ENCODE measurements at places on chromosomes 1 and 21.

- DNase-seq: no peak
Observed at GRCh38 chr1:219660666-219661463, 48.0 kb upstream of the ZC3H11B start.

DNA sequence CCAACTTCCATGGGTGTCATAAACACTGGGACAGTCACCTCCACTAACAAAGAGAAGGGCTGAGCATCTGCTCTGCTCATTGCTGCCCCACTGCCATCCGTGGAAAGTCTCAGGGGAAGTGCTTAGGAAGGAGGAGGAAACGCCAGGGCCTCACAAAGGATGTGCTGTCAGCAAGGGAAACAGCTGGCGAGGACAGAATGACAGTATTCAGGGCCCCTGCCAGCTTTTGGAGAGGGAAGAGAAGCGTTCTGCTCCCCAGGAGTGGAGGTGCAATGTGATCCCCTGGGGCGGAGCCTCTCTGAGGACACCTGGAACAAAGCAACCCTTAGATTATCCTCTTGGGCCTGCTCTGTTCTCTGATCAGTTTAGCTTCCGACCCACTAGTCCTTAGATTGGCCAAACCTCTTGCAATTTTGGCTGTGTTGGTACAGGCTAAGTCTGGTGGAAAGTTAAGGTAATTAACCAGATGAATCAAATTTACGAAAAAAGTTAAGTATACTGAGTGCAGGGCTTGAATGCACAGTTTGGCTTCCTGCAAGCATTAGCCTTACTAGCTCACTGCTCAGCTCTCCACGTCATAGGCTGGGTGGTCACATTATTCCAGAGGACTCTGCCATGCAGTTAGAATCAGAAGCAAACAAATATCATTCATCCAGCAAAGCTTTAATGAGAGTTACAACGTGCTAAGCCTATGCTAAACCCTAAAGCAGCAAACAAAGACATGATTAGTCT is 170.2 kb upstream of the NFIA start:
- peak; percentile 67 for DNase-seq

DNA sequence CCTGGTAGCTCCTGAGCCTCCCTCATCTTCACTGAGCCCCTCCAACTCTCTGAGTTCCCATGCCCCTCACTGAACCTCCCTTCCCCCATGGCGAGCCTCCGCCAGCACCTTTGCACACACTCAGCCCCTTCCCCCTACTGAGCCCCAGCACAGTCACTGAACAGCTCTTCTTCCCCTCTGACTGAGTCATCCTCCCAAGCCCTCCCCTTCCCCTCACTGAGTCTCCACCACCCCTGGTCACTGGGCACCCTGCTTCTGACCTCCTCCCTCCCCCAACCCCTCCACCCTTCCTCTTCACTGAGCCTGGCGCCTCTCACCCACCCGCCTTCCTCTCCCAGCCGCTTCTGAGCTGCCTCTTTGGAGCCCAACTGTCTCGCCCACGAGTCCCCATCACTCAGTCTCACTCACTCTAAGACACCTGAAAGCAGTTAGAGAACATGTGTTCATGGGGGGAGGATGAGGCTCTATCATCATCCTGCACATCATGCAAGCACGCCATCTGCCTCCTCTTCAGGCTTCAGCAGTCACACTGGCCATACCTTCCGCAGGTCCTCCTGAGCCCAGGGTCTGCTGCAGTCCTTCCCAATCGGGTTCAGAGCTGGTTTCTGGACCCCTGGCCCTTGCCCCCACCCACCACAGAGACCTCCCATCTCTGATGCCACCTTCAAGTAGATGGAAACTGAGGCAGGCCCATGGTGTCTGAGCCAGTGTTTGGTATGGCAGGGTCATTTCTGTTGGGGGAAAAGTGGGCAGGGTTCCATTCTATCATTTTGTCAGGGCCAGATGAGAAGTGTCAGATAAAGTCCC is 2.0 kb upstream of the TRNP1 start:
- no peak for DNase-seq

DNA sequence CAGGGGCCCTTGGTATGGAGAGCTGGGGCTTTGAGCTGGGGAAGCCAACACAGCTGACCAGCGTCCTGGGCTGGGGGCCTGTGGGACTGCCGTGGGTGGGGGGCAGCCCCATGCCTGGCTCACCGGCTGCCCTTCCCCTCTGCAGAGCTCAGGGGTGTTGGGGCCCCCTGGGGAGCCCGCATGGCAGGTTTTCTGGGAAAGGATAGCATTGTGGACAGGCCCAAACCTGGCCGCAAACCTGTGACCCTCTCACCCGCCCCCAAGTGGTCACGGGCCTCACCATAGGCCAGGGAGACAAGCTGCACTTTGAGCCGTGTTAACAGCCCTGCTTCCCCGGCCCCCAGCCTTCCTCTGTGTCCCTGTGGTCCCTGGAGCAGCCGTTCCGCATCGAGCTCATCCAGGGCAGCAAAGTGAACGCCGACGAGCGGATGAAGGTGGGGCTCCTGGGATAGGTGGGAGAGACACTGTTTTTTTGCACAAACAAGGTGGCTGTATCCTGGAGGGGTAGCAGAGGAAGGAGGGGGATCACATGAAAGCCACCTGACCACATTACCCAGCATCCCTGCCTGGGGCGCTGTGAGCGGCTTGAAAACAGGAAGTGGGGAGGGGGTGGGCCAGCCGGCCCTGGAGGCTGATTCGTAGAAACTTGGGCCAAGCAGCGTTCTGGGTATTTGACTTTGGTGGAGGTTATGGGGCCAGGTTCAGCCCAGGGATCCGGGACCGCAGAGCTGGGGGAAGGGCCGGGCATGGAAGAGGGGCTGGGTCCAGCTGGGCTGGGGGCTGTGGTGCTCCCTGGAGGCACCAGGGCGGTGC is 65.9 kb downstream of the PIK3CD start:
- DNase-seq: no peak

DNA sequence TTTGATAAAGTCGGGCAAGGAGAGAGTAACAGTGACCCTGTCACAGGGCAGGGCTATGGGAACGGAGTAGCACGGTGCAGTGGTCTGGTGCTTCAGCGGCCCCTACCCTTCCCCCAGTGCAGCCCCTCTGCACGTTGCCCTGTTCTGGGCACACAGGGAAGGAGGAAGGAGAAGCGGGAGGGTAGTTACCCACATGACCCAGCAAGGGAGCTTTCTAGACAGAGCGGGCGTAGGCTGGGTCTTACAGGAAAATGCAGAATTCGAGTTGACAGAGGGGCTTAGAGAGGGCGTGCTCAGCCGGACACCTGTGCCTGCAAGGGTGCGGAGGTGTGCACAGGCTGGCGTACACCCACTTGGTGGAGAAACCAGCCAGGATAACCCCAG is 341.2 kb downstream of the NPHP4 start:
- DNase-seq: no peak

DNA sequence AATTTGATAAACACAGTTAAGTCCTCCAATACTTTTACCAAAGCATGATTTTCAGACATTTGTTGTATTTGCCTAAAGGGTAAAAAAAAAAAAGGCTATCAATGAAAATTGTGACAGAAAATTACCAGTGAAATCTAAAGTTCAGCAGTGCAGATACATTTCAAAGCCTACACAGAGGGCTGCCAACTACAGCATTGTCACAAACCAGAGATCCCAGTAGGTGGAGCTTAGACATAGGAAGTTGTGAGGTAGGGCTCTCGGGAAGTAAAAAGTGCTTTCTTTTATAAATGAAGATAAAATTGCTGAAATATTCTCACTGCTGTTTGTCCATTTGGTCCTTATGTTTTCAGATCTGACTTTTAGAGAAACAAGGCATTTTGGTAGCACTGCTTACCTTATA is 123.0 kb downstream of the DYRK1A start:
- no peak for DNase-seq

GRCh38 chr1:245292553-245292952 is 137.8 kb downstream of the KIF26B start:
- no peak for DNase-seq

DNA sequence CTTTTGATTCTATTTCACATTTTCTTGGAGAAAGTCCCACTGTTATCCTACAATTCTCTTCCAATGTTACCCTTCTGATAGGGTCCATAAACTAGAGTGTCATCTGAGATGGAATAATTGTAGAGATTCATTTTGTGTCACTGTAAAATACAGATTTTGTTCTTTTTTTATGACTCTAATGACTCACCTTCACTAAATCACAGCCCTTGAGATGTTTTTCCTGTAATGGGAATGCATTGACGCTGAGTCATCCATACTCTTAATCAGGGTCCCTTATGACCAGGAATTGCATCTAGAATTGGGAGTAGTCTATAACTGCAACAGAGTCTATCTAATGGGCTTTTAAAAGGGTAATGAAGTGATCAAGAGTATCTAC is 315.5 kb downstream of the TGFB2 start:
- no peak for DNase-seq

DNA sequence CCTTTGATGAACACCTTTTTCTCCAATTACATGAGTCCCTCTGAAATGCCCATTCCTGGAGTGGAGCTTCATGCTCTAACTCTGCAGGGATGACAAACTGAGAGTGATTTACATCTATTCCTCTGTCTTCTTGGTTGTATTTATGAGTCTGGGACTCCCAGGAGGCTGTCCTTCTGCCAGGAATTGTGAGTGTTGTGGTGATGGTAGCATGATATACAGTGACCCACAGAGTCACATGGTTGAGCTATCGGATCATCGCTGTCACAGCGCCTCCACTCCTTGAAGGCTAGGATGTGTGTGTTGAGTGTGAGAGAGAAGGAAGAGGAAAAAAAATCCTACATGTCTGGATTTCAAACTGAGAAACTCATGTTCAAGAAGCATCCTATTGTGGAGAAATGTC is 163.4 kb upstream of the CACNA1E start:
- DNase-seq: no peak

GRCh38 chr1:111690306-111690617 is 48.9 kb downstream of the INKA2 start:
- no peak for DNase-seq

- no peak for DNase-seq
Observed at GRCh38 chr1:238152119-238152518, 261.4 kb upstream of the ZP4 start.

DNA sequence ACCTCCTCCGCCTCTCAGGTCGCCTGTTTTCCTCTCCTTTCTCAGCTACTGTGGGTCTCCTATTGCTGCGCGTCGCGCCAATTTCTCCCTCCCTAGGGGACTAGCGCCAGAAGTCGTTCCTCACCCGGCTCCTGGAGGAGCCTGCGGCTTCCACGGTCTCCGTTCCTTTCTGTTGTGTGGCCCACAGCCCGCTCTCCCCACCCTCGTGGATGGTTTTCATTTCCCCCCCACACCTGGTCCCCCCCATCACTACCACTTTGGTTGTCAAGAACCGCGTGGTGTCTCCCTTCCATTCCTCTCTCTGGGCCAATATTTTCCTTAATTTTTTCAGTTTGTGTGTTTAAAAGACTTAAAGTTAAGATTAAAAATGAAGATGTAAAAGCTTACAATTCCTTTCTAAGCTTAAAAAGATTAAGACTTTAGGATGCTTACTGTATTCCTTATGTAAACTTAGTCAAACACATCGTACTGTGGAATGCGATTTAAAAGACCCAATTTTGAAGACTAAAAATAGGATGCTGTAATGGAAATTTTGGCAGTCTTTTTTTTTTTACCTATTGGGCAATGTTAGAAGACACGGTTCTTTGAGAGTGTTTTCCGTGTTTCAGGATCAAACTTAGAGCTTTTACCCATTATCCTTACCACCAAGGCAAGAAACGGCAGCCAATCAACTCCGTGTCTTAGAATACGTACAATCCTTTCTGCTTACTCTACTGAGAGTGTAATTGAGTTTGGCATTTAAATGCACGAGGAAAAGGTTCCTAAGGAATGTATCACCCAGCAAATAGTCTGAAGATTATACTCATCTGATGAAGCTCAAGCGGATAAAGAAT is 773 bp downstream of the CNST start:
- DNase-seq: peak; percentile 72

- no peak for DNase-seq
Observed at GRCh38 chr1:108556499-108556898, 3.4 kb upstream of the EEIG2 start.

DNA sequence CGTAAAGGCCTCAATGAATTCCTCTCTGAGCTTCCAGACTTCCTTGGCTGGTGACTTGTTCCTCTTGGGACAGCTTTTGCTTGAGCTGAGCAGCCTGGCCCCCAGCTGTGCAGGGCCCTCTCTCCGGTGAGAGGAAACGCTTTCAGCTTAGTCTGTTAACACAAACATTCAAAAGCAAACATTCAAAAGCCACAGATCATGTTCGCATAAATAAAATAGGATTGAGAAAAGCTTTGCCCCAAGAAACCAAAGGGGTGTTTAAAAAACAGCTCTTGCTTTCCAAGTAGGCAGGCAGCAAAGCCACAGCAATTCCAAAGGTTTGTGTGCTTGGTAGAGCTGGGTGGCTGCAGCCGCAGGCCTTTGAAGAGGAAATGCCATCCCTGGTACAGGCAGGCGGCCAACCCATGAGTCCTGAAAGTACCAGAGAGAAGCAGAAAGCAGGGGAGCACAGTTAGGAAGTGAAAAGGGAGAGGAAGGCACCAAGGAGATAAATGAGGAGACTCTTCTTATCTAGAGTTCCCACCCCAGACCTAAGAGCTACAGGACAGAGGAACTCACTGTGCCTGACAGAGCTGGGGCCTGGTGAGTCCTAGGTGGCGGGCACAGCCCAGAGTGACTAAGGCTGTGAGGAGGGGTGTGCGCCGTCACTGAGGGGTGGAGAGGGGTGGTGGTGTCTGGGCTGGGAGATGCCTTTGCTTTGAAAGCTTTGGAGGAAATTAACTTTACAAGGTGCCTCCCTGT is 48.4 kb downstream of the CCN1 start:
- no peak for DNase-seq

DNA sequence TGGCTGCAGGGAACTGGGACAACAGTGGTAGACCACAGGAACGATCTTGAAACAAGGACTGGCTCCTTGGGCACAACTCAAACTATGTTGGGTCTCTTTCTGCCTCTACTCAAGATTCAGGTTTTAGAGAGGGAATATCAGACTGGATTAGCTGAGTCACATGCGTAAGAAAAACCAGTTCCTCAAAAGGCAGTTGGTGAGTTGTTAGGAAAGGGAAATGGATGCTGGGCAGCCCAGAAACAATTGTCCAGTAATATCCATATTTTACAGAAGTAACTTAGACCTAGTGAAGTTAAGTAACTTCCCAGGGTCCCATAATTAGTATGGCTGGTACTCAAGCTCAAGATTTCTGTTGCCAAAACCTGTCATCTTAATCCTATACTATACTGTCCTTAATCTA is 27.0 kb upstream of the TMEM39B start:
- DNase-seq: no peak

GRCh38 chr1:214565310-214565709 is 13.9 kb upstream of the PTPN14 start:
- no peak for DNase-seq

- DNase-seq: no peak
Observed at GRCh38 chr1:226952118-226952441, 12.0 kb downstream of the COQ8A start.

GRCh38 chr1:66685265-66685664 is 67.0 kb upstream of the DYNLT5 start:
- DNase-seq: no peak

DNA sequence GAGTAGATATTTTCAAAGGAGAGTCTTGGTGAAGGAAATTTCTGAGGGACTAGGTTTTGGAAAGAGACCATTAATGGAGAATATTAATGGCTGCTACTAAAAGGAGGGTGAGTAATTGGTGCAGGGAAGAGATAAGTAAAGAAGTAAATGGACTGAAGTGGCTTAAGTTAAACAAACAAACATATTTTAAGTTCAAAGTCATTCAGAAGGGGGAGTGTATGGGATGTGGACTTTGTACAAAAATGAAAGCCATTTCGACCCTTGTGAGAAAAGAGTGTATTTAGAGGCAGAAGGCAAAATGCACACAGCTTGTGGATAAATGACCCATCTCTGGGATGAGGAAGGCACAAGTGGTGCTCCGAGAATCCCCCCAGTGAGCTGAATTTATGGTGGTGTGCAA is 171.7 kb downstream of the BACH1 start:
- DNase-seq: no peak

Data from NCI-H1092 (cell line).